Activated T-cell treated with anti-CD3 and anti-CD28 coated beads, Interleukin-2, amount 50 U/mL, for 72 hours (primary cell): ENCODE measurements at places on chromosomes 5 and 9. TPM values are rescaled to one million over a fixed set of nuclear protein-coding genes. Genes with fewer than 3 reads are reported as not detected.
A peak's percentile ranks its signal among the peaks of the same experiment; 100 is the strongest.

DNA sequence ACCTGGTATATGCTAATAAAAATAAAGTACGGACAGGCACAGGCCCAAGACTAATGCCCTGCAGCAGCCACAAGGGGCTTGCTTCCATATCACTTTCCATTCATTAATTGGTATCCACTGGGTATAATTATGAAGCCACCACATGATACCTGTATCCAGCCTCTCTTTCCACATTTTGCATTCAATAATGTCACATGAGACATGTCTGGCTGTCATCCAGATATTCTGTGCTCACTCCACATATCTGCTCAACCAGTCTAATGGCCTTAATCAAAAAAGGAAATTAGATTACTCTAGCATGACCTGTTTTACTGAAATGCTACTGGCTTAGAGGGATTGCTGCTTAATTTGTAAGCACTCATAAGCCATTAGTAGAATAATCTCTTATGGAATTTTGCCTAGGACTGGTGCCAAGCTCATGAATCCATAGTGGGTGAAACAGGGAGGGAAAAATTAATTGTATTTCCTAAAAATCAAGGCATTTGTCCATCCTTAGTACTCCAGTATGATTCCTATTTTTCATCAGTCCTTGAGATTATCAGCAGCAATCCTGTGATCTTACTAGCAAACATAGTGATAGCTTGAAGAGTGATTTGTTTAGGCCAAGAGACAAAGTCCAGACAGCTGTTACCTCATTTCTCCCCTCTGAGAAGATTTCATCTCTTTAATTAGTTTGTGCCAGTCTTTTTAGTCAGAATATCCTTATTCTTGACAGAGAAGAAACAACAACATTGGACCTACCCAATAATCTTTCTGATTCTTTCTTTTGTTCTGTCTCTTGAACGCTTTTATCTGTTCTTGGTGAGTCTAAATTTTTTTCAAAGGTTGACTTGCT lies 119.2 kb upstream of the ABCA1 start:
- no peak for DNase-seq

- DNase-seq = peak; percentile 82
Observed at GRCh38 chr9:136629879-136630661, 32.6 kb upstream of the EGFL7 start.

GRCh38 chr5:109750463-109750862 lies 60.7 kb downstream of the MAN2A1 start:
- DNase-seq = no peak

Gene FRMPD1
- total RNA-seq = not detected
